ENCODE measurements at places on chromosomes 5 and 9.

DNA sequence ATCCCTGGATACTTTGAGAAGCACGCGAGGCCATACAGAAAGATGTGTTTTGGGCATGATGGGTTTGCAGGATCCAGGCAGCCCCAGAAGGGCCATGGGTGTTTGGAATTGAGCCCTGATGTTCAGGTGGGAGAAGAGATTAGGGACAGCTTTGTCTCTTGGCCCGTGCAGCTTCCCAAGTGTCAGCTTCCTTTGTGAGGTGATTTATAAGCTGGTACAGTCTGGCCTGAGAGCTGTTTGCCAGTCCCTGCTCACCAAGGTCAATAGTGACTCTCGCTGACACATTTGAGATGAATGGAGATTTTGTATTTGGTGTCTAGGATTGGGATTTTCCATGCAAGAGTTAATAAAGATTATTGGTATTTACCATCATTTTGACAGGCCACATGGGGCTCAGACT lies 165.9 kb downstream of the ICE1 start:
- no peak for DNase-seq

DNA sequence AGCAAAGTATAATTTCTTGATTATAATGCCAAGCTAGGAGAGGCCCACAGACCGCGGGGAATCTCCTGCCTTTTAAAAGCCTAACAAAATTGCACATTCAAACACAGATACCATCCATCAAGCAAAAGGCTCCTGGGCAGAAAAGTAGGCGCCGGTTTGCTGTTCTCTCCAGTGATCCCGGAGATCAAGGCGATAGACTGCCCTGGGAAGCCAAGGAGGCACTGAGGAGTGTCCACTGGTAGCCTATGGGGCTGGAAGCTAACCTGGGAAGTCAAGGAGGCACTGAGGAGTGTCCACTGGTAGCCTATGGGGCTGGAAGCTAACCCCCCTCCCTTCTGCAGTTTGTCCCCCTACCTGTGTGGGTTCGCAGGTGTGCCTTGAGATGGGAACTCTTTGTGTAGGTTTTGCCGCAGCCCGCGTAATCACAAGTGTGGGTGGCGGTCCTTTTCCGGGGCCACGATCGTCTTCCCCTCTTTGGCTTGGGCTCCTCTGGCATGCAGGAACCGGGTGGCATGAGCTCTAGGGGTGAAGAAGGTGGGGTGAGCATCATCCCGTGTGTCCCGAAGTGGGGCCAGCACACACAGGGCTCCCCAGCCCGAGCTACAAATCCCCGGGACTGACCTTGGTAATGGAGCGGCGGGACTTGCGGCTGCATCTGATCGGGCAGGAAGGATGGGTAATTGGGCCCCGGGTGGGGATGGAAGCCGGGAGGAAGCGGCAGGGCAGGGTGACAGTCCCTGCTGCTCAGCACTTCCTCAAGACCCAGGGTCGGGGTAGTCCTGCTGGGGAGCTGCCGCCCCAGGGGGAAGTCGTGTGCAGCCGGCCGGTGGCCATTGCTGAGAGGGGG lies 2.7 kb downstream of the KLF4 start:
- no peak for DNase-seq

DNA sequence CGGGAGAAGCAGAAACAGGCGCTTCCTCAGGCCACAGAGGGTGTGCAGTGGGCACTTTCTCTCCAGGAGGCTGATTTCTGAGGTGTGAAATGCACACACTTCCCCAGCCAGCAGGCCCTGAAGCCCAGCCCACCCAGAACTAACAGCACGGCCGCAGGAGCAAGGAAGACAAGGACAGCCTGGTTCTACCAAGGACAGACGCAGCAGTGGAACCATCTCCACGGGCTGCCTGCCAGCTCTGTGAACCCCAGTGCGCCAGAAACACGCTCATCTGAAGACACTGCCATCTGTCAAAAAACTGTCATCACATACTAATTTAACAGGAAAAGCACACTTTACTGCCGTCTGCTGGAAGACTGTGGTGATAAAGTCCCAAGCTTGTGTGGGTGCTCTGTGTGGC lies 40.7 kb downstream of the MAPK9 start:
- no peak for DNase-seq

GRCh38 chr9:98944057-98944733 lies 488 bp downstream of the COL15A1 start:
- peak; percentile 19 for DNase-seq

DNA sequence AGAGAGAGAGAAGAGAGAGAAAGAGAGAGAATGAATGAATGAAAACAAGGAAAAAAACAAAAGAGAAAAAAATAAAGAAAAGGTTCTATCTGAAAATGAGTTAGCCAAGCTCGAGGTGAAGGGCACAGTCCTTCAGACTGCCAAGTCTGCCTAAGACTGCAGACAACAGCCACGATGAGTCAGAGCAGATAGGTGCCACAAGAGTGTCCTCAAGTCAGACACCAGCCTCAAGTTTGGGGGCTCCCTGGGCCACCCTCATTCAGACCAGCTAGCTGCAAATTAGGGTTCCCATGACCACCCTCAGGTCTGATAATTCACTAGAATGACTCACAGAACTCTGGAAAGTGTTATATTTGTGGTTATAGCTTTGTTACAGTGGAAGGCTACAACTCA lies 13.9 kb upstream of the HABP4 start:
- DNase-seq = no peak

GRCh38 chr9:107345327-107345726 lies 62.2 kb downstream of the RAD23B start:
- no peak for DNase-seq

- DNase-seq = peak; percentile 68
Measured at GRCh38 chr9:76403352-76403751, 9.1 kb upstream of the RFK start.

GRCh38 chr5:143554187-143554717 lies 150.8 kb upstream of the NR3C1 start:
- peak; percentile 91 for DNase-seq

DNA sequence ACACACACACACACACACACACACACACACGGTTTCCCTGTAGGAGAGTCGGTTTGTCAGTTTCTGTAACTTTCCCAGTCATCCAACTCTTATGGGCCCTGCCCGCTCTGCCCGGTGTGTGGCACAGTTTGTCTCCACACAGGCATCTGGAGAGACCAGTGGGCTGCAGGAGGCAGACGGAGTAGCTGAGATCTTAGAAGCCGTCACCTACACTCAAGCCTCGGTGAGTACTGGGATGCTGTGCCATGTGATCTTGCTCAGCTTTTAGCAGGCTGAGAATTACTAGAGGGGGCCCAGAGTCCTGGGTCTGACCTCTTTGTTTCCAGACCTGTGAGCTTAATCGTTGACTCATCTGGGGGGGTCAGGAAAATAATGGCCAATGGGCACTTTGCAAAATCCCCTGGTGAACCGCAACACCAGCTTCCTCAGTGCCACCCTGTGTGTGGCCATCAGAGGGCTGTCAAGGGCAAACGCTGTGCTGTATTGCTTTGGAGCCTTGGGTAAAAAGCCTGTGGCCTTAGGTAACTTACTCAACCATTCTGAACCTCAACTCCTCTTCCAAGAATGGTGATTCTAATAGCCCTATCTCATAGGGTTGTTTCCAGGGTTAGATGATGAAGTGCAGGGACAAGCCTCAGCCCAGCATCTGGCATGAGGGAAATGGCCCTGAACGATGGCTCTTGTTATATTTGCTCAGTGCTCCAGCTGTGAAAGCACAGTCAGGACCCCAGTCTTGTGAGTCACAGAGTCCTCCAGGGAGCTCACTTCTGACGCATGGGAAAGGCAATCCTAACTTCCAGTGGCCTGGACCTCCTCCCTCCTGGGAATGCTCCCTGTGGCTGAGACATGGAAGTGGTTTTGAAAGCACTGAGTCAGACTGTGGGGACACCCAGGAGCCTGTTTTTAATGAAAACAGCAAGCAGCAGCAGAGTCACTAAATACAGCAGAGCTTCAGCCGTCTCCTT lies 45.6 kb downstream of the COL15A1 start:
- DNase-seq = peak; percentile 29

DNA sequence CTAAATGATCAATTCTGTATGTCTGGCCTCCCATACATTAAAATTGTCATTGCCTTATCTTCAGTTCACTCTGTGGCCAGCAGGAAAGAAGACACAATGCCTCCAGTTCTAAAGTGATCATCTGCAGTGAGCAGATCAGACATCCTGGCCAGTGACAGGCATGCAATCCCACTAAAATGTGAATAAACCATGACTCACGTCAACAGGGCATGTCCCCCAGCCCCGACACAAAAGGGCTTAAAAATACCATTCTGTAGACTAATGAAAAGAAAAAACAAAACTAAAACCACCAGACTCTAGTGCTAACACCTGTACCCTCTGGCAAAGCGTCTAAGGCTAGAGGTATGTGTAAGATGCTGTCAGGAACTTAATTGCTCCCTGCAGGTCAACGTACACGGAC lies 38.5 kb downstream of the DDX31 start:
- DNase-seq = no peak

DNA sequence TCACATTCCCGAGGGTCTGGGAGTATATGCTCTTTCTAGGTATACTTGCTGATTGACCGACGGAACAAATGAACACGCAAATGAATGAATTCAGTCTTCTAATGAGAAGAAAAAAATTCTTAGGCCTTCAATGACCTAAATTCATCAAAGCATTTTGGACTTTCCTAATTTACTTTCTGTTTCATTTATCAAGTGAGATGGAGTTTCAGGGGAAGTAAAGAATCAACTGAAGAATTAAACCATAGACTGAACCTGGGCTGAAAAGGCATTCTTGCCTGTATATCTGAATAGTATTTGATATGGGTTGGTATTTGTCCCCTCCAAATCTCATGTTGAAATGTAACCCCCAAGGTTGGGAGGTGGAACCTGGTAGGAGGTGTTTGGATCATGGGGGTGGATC lies 64.1 kb downstream of the ZFAND5 start:
- DNase-seq = no peak

DNA sequence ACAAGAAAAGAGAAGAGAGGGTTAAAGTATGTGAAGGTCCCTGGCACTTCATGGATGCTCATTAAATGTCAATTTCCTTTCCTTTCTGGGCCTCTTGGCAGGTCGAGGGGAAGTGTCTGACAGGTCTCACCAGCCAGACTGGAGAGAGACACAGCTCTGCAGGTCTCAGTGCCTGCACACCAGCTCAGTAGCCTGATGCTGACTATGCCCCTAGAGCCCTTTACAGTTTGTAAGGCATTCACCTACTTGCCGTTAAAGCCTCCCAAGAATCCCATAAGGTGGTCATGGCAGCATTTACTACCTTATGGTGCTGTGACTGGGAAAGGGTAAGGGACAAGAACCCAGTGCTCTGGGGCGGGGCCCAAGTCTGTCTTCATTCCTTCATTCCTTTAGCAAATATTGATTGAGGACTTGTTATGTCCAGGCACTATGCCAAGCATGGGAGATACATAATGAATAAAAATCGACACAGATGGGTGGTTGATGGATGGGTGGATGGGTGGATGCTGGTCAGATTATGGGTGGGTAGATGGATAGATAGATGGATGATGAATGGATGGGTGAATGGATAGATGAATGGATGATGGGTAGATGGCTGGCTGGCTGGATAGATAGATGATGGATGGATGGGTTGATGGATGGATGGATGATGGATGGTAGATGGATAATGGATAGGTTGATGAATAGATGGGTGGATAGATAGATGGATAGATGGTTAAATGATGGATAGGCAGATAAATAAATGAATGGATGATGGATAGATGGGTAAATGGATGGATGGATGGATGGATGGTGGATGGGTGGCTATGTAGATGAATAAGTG lies 21.3 kb upstream of the KIF12 start:
- no peak for DNase-seq

- no peak for DNase-seq
Measured at GRCh38 chr9:14294659-14295058, 19.3 kb downstream of the NFIB start.

GRCh38 chr9:114039484-114039883 lies 38.6 kb downstream of the AMBP start:
- DNase-seq = no peak

DNA sequence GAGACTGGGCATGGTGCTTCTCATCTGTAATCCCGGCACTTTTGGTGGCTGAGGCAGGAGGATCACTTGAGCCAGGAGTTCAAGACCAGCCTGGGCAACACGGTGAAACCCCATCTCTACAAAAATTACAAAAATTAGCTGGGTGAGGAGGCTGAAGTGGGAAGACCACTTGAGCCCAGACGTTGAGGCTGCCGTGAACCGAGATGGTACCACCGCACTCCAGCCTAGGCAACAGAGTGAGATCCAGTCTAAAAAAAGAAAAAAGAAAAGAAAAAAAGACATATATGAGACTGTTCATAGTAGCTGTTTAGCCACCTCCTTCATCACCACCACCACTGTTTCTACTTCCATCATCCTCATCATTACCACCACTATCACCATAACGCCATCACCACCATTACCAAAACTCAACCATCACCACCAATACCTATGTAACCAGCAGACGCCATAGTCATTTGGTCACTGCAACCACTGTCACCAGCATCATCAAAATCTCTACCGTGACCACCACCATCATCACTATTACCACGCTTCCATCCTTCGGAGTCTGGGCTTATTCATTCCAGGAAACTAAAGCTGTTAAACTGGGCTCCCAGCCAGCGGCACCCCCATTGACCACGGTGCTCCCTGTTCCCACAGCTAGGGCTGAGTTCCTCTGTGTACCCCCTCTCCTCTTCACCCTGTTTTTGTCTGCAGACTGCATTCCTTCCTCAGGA lies 8.4 kb upstream of the KIF12 start:
- DNase-seq = no peak

DNA sequence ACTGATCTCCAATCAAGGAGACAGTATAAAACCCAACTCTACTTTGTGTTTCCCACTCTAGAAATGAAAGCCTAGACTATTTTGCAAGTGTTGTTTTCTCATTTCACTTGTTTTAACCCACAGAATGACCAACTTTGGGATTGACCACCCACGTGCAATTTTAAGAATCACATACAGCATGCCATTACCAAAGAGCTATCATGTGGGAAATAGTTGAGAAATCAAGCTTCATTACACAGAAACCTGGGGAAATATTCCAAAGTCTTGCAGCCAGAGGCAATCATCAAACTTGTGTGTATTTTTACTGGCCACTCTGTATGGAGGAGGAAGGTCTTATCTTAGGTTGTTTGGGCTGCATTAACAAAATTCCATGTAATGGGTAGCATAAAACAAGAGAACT lies 451.4 kb upstream of the DAB2 start:
- peak; percentile 31 for DNase-seq

DNA sequence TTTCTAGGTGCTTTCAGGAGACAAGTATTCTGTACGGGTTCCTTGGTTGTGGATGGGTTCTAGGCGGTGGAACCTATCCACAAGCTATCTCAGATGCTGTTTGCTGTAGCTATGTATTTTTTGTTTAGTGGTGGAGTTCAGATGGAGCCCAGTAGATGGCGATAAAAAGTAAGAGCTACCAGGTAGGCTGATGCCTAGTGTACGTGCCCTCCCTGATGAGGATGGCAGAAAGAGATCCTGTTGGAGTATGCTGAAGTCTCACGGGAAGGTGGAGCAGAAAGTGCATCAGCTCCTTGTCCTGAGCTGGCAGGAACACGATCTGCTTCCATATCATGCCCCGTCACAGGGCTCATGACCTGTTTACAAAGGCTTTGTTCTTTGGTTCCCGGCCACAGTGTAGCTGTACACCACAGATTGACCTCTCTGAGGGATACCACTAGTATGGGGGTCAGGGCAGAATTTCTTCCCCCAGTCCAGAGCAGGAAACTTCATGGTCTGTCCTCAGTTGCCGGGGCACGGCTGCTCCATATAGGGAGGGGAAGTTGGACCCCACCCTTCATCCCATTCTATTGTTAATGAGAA lies 12.6 kb upstream of the UGT3A2 start:
- peak; percentile 28 for DNase-seq

- no peak for DNase-seq
Measured at GRCh38 chr9:29697011-29697410, 2123.7 kb upstream of the C9orf72 start.

Measured in inflammatory macrophage (primary cell).